ENCODE measurements at places on chromosomes 7 and 10.
A peak's percentile ranks its signal among the peaks of the same experiment; 100 is the strongest.

DNA sequence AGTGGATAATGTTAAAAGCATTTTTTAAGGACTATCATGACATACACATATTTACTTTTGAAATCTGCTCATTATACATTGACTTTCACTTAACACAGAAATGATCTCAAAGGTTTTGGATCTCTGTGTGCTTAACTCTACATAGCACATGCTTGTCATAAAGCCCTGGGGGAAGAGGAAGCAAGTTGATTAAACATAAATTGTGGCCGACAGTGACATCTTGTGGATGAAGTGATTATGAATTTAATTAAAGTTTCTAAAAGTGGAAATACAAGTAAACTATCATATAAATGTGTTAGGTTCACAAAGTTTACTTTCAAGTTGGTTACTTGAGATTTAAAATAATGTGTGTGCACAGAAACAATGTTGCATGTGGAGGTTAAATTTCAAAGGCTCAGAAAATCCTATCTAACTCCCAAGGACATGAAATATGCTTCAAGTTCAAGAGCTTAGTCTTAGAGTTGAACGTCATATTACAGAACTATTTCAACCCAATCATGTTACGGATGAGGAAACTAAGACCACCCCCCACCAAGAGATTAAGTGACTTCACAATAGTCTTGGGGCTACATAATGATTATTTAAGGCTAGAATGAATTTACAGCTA lies 1247.8 kb downstream of the GATA3 start:
- DNase-seq: peak; percentile 19

GRCh38 chr7:113004726-113005454 lies 81.7 kb downstream of the GPR85 start:
- no peak for DNase-seq

DNA sequence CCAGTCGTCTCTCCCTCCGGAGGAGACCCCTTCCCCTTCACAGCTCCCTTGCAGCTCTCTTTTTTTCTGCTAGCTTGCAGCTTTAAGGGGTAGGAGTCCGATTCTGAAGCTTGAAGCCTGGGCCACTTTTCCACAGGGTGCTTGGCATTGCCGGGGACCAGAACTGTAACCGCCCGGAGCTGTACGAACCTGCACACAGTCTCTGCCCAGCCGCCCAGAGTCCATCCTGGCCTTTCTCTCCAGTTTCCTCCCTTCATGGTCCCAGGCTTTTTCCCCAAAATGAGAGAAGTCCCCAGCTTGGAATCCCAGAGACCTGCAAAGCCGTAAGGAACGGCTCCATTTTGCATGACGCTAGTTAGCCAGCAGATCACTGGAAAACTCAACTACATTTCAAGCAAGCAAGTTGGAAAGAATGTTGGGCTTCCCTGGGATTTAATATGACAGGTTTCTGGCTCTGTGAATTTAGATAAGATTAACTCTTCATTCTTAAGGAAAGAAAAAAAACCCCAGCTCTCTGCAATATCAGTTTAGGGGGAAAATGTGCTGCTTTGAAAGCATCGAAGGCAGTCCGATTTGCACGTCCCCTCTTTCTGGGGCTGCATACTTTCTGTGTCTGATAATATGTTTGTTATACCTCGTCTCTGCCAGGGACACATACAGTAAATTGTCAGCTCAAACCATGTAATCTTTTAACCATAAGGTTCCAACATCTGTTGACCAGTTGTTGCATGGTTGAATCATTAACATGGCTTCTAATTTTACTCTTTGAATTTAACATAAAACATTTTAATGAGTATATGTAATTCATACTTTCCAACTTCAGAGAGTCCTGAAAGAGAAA lies 190.0 kb upstream of the LYZL2 start:
- no peak for DNase-seq

DNA sequence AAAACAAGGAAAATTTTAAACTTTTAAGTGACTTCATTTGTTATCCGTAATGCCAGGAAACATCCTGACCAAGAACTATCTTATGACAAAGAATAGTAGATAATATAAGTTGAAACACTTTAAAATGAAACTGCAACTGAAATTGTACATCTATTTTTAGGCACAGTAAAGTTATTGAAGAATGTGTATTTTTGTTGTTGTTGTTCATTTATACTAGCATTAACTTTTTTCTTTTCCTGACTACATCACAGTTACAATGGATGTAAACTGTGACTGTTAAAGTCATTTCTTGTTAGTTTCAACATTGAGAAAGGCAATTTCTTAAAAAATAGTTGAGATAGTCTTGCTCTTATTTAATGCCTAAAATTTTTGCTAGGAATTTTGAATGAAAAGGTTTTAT lies 2.6 kb downstream of the CPED1 start:
- no peak for DNase-seq

GRCh38 chr7:128827971-128828711 lies 2.1 kb upstream of the FLNC start:
- DNase-seq: peak; percentile 41

DNA sequence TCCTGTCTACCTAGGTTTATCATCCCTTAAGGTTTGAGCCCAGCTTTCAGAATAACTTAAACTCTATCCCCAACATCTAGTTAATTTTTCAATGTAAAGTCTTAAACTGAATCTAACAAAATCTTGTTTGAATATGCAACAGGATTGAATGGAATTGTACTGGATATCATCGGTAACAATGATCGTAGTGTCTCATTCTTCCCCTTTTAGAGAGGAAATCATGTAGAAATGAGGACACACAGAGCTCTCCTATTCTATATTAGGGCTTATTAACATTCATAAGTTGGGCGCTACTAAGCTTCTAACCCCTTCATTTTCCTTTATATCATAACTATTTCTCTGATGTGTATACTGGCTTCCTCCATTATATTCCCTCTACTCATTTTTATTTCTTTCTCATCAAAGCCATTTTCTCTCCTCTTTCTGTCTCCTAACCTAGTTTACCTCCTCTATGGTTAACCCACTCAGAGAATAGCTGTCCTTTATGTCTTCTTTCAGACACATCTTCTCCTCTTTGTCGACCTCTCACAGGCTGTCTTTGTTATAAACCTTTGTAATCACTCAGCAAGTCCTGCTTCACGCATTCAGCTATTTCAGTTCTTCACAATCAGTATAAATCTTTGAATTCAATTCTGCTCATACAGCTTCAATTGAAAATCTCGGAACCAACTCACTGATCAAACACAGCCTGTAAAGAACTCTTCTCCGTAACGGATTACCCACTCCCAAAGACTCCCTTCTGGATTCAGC lies 1019.0 kb upstream of the C7orf33 start:
- no peak for DNase-seq

DNA sequence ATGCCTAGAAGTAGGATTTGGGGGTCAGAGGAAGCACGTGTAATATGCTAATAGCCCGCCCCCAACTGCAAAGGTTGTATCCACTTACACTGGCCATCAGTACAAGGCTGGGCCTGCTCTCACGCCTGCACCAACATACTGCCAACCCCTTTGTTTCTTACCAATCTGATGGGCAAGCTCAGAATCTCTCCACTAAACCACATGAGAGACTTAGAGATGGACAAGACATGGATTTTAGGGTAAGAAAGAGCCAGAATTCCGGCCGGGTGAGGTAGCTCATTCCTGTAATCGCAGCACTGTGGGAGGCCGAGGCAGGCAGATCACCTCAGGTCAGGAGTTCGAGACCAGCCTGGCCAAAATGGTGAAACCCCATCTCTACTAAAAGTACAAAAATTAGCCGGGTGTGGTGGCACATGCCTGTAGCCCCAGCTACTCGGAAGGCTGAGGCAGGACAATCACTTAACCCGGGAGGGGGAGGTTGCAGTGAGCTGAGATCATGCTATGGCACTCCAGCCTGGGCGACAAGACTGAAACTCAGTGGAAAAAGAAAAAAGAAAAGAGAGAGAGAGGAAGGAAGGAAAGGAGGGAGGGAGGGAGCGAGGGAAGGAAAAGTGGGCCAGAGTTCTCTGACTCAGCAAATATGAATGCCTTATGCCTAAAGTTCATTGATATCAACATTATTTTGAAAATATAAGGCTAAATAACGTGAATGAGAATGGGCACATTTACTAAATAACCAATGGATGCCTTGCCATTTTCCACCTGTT lies 162.2 kb downstream of the SLIT1 start:
- no peak for DNase-seq
